ENCODE measurements at places on chromosomes 1 and 21.

DNA sequence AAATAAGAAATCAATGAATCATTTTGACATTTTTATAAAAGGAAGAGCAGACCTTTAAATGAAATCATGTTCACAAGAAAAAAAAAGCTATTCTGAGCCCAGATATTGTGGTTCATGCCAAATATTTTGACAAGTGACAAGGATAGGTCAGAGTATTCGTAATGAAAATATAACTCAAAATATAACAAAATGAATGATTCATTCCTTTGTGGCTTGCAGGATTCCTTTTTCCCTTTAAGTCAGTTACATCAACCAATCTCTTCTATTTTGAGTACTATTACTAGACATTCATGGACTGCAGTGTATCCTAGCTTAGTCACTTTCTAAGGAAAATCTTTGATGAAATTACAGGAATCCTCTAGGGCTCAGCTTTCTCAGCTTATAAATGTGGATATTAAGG lies 188.7 kb downstream of the COL11A1 start:
- no peak for DNase-seq

DNA sequence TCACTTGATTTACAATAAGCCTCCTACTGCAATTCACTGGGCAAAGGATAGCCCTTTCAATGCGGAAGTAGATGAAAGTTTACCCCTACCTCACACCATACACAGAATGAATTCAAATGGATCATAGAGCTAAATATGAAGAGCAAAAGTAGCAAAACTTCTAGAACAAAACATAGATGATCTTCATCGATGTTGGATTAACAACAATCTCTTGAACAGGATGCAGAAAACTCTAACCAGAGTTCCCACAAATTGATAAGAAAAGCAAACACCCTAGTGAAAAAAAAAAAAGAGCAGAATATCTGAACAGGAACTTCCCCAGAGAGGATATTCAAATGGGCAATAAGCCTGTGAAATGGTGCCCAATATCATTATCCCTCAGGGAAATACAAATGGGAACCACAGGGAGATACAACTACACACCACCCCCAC lies 1.9 kb upstream of the UBASH3A start:
- no peak for DNase-seq

DNA sequence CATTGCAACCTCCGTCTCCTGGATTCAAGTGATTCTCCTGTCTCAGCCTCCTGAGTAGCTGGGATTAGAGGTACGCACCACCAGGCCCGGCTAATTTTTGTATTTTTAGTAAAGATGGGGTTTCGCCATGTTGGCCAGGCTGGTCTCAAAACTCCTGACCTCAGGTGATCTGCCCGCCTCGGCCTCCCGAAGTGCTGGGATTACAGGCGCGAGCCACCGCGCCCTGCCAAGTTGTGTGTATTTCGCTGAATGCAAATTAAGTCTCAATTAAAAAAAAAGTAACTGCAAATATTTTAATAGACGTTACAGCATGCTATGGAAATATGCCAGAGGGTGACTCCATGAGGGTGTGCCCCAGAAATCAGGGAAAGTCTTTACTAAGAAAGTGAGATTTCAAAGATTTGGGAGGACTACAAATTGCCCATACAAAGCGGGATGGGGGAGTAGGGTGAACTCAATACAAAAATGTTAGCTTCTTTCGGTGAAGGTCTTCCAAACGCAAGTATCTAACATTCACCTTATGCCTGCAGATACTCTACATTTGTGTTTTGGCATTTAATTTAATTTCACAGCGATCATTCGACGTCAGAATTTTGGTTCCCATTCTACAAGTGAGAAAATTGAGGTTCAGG lies 85.6 kb downstream of the NKAIN1 start:
- no peak for DNase-seq

DNA sequence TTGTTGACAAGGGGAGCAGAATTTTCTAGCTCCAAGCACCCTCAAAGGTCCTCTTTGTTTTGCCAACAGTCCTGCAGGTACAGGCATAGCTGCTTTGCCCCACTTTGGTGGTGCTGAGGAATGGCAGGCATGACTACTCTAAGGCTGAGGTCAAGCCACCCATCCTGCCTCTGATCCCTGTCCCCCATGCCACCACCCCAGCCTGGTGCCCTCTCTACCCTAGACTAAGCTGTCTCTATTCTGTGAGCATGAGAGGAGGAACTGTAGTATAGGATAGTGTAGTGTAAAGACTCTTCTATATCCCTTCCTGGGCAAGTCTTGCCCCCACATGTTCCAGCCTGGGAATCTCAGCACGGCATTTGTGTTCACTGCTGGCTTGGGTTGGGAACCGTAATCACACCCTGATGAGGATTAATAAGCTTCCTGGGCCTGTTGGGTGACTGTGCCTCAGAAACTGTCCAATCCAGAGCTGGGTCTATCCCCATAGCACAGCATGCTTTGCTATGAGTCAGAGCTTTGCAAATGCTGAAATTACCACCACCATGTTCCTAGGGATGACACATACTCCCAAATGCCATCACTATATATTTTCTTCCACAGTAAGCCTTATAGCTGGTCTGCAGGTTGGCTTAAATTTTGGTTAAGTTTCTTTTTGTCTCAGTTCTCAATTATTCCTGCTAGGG lies 105.7 kb upstream of the PPP2R5A start:
- no peak for DNase-seq

DNA sequence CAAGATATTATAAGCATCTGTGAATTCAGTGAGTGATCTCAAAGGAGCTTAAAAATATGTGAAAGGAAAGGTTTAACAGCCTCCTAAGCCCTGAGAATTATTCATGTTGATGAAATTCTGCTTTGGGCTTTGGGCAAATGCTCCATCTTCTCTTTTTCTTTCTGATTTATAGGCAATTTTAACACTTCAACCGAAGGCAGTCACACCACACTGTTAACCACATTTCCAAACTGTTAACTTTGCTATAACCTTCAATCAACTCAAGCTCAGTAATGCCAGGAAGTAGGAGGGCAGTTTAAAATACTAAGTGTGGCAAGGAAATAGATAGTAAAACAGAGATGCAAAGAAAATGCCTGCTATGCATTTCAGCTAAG lies 54.4 kb upstream of the NEK7 start:
- no peak for DNase-seq

DNA sequence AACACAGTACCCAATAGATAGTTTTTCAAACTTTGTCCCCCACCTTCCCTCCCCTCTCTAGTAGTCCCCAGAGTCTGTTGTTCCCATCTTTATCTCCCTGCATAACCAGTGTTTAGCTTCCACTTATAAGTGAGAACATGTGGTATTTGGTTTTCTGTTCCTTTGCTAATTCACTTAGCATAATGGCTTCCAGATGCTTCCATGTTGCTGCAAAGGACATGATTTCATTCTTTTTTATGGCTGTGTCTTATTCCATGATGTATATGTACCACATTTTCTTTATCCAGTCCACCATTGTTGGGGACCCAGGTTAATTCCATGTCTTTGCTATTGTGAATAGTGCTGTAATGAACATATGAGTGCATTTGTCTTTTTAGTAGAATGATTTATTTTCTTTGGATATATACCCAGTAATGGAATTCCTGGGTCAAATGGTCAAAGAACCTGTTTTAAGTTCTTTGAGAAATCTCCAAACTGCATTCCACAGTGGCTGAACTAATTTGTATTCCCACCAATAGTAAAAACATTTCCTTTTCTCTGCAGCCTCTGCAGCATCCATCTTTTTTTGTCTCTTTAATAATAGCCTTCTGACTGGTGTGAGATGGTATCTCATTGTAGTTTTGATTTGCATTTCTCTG lies 126.0 kb downstream of the AK5 start:
- DNase-seq = no peak

GRCh38 chr1:5770981-5771765 lies 221.1 kb downstream of the NPHP4 start:
- no peak for DNase-seq

GRCh38 chr1:3233551-3233950 lies 164.5 kb downstream of the PRDM16 start:
- DNase-seq = no peak

DNA sequence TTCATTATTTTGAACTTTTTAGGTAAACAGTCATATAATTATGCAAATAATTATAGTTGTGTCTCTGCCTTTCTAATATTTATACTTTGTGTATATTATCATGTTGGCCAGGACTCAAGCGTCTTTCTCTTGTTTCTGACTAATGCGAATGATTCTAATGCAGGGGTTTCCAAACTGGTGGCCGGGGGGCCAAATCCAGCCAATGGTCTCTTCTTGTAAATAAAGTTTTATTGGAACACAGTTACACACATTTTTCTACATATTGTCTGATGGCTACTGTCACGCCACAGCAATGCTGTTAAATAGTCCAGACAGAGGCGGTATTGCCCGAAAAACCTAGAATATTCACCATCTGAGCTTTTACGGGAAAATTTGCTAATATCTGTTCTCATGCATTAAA lies 8.9 kb upstream of the POFUT2 start:
- no peak for DNase-seq

DNA sequence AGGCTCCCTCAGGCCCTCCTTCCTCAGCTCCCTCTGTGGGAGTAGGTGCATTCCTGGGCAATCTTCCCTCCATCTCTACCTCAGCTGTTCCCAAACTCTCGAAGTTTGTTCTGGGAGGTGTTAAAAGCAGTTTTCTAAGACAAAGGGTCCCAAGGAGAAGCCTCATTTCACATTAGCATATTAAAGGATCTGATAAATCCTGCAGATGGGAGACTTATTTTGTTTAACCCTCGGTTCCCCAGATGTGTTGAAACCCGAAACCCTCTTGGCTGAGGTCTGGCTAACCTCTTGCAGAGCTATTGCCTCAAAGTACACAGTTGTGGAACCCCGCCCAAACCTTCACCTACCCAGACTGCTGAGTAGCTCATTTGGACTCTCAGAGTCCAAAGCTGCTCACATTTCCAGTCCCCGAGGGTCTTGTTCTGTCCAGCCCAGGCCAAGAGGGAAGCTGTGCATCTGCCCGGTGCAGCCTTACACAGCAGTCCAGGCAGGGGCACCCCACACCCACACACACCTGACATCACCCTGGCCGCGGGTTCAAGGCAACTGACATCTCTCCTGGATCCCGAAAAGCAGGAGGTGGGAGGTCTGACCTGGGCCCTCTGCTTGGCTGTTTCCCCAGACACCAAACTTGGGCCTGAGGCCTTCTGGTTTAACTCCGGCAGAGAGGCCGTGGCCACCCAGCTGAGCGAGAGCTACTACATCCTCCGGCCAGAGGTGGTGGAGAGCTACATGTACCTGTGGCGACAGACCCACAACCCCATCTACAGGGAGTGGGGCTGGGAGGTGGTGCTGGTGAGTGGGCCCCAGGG lies 19.5 kb upstream of the SELENON start:
- no peak for DNase-seq

GRCh38 chr1:197170538-197170937 lies 24.1 kb upstream of the ASPM start:
- no peak for DNase-seq

DNA sequence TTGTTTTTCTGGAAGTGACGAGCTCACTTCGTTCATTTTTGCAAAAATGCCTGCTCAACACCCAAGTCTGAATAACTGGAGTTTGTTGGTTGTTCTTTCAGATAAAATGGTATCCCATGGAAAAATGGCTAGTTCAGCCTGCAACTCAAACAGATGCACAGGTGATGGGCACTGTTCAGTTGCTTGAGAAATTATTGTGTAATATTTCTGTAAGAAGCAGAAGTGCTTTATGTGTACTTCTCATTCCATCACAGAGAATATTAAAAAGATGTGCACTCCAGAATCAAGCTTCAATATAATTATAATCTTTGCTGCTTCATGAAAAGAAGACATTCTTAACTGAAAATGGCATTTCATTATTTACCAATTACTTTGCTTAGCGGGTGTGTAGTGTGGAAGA lies 9.1 kb downstream of the SYT2 start:
- DNase-seq = no peak

- DNase-seq = no peak
These were observed 4.5 kb downstream of the HSPB7 start for GRCh38 chr1:16013220-16013907.

DNA sequence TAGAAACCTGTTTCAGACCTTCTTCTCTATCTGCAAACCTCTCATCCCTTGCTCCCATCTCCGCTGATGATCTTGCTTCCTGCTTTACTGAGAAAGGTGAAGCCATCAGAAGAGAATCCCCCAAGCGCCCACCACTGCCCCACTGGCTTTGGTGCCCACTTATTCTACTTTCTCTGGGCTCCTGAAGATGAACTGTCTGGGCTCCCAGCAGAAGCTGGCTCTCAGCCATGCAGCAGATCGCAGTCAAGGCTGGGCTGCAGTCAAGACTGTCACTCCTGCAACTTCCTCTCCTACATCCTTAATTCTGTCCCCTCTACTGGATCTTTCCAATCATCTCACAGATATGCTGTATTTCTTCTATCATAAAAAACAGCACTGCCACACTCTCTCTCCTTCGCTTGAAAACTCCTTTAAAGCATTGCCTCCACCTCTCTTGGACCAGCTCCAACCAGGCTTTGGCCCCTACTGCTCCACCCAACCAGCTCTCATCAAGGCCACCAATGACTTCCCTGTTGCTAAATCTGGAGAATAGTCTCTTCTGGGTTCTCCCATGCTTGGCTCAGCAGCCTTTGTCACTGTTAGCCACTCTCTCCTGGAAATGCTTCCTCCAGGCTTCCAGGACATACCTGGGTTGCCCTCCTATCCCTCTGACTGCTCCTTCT lies 25.8 kb downstream of the TRIM62 start:
- no peak for DNase-seq

GRCh38 chr1:78070210-78070609 lies 24.4 kb downstream of the GIPC2 start:
- DNase-seq = peak; percentile 79

- no peak for DNase-seq
These were observed 154.0 kb downstream of the CLEC20A start for GRCh38 chr1:178342745-178343144.
